ENCODE measurements at places on chromosomes 7 and 10.
A peak's percentile ranks its signal among the peaks of the same experiment; 100 is the strongest.

GRCh38 chr10:71817831-71818655, 33.0 kb downstream of the PSAP start:
- DNase-seq, result no peak

DNA sequence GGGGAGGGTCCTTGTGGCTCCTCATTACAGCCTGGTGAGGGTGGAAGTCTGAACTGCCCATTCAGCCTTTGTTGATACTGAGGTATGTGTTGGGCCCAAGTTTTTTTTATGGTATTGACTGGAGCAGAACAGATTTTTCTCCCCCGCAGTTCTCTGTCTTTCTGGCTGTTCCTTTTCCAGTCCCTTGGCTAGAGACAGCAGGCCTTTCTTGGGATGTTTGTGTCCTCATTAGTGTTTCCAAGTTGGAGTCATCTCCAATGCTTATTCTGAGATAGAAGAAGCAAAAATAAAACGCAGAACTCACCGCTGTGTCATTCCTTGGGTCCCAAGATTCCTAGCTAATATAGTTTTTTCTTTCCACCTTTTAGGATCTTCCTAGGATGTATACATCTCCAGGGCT, 193.3 kb downstream of the RAMP3 start:
- DNase-seq, result no peak

DNA sequence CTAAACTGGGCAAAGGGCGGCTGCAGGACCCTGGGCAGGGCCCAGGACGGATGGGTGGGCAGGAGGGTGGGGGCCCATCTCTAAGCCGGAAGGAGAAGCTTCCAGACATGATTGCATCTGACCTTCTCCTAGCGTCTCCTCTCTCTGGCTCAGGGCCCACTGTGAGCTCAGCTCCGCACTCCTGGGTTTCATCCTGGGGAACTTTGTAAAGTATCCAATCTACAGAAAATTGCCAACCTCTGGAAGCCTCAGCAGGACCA, 8.8 kb upstream of the RET start:
- DNase-seq, result no peak

- no peak for DNase-seq
Observed at GRCh38 chr10:47058961-47059391, 147.7 kb downstream of the PTPN20 start.

DNA sequence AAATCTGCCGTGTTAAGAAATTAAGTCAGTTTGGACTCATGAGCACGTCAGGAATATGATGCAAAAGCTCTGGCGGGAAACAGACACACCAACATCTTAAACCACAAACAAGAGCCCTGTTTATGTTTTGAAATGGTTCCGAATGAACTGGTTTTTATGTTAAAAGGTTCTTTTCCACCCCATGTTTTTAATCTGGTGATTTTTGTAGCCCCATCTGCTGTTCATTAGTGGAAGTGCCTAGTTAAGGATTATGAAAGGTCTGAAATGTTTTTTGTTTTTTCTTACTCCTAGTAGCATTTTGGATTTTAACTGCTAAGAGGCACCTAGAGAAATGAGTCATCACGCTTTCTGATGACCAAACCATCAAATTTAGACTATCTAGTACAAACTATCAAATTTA, 404.1 kb upstream of the MKI67 start:
- DNase-seq, result no peak

- DNase-seq, result no peak
Observed at GRCh38 chr7:7639847-7640220, 718 bp upstream of the UMAD1 start.

DNA sequence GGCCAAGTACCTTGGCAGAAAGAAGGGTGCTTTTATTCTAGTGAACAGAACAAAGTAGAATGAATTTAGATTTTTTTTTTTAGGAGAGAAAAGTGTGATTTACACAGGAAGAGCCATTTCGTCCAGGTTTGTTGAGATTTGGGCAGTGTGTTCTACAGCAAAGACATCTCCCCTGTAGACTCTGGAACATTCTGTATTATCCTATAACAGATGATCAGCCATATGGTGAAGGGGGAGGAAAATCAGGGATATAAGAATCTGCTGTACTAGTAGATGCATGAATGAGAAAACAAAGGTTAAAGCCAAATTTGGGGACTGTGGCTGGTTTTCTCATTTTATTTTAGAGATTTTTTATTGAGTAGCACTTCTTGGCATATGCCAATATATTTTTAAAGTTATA, 453.7 kb upstream of the LRRTM3 start:
- DNase-seq, result no peak

DNA sequence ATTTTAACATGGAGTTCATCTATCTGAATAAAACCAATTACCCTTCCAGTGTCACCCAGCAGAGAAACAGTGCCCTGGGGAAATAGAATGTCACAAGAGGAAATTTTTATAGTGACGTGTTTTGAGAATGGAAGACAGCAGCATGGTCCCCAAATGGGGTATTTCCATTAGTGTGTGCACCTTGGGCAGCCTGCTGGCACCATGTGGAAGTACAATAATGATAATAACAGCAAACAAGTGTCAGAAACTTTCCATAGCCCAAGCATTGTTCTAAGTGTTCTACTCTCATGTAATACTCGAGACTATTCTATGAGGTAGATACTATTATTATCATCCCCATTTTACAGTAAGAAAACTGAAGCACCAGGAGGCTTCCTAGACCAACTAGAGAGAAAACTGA, 2.2 kb upstream of the PDE1C start:
- no peak for DNase-seq

- no peak for DNase-seq
Observed at GRCh38 chr7:21828841-21829240, 116.9 kb downstream of the CDCA7L start.

DNA sequence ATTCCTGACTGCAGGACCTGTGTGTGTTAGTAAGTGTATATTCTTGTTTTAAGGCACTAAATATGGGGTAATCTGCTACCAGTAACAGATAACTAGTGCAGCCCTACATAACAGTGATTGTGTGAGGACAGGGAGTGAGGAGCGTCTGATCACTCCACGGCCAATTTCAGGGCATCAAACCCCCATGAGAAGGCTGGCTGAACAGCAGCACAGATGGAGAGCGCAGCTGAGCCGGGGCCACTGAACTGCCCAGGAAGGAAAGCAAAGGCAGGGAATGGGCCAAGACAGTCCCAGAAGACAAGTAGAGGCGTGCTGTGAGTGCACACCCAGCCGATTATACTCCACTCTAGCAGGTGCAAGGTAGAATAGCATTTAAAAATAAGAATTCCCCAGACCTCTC, 157.1 kb upstream of the CHST15 start:
- DNase-seq, result no peak

DNA sequence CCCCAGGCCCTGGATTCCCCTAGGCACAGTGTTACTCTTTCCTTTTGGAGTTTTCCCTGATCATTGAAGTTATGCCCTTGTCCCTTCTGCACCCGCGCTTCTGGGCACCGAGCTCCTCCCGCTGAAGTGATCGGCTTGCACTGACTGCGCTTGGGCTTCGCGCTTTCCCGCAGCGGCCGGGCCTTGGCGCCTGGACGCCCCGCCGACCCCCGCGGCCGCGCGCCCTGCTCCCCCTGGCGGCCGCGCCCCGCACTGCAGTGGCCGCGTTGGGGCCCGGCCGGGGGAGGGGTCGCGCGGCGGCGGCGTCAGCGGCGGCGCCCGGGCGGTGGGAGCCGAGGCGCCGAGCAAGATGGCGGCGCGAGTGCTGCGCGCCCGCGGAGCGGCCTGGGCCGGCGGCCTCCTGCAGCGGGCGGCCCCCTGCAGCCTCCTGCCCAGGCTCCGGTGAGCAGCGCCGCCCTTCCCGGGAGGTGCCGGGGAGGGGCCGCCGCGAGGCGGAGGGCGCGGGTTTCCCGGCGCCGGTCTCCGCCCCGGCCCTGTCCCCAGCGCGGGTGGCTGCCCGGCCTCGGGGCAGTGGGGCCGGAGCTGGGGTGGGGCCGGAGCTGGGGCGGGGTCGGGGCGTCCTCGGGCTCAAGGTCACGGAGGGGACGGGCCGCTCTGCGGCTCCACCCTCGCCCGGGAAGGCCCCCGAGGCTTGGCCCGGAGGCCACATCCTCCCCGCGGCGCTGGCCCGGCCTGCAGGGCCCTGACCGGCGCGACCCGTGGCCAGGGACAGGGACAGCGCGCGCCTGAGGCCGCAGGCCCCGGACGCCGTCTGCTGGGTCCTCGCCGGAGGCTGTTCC, at the start of gene NIPSNAP2:
Gene NIPSNAP2, plus strand, starts transcription at position 325 of the 839 bp plus-strand sequence. Its CDS starts 25 bp downstream, at position 350.
- DNase-seq, result no peak

GRCh38 chr7:106377847-106378361, 93.1 kb upstream of the NAMPT start:
- no peak for DNase-seq

GRCh38 chr10:62083412-62084267, 182.1 kb downstream of the ARID5B start:
- peak; percentile 18 for DNase-seq

DNA sequence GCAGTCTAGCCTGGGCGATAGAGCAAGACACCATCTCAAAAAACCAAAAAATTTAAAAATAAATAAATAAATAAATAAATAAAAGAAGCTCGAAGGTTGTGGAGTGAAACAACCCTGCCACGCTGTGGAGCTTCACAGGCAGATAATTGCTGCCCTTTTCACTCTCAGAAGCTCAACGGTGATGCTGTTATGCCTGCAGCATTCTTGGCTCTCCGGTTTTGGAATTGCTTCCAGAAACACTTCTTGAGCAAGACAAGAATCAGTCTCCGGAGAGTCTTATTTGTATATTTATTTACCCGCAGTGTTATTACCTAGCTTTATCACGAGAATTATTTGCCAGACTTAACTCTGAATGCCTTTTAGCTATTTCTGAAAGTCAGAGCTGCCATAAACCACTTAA, 40.5 kb upstream of the UBE2H start:
- no peak for DNase-seq

- DNase-seq, result no peak
Observed at GRCh38 chr10:71094712-71095390, 117.5 kb upstream of the UNC5B start.

GRCh38 chr10:121664671-121665070, 66.4 kb upstream of the FGFR2 start:
- no peak for DNase-seq

DNA sequence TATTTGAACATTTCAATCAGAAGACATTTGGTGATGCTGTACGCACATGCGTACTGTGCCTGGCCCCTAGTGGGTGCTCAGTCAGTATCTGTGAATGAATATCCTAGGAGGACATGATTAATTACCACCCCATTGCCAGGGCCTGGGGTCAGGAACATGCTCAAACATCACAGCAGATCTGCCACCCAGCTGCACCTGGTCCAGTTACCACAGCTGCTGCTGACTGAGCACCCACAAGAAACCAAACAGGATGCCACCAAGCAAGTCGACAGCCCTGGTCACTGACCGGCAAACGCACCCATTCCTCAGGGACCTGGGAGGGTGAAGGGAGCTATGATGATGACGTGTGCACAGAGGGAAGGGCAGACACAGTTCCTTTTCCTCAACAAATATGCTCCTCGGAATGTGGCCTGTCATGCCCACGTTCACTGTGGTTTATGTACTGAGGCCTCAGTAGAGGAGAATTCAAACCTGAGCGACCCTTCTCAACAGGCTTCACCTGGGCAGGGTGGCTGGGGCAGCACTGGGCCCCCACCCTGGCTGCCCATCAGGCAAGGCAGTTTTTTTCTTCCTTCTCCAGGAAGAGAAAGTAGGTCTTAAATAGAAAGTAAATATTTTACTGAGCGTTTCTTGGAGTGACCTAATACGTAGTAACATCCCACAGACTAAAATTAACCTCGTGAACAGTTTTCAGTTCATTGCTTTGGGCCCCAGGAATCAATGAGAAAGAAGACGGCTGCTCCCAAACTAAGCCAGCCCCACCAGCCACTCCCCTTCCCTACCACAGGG, 13.4 kb downstream of the CTBP2 start:
- DNase-seq, result no peak

DNA sequence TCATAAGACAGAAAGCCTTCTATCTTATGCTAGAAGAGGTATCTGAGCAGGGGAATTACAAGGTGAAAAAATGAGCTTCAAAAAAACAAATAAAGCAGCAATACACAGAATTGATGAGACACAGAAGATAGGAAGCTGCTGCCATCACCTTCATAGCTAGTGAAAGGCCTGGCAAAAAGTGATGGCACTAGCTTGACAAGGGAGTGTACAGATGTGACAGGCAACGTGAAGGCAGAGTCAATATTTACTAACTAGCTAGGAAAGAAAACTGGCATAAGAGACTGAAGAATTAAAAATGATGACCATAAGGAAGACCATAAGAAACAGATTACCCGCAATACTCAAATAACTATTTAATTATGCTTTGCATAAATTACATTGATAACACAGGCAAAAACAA, 9.4 kb downstream of the GPR22 start:
- no peak for DNase-seq

DNA sequence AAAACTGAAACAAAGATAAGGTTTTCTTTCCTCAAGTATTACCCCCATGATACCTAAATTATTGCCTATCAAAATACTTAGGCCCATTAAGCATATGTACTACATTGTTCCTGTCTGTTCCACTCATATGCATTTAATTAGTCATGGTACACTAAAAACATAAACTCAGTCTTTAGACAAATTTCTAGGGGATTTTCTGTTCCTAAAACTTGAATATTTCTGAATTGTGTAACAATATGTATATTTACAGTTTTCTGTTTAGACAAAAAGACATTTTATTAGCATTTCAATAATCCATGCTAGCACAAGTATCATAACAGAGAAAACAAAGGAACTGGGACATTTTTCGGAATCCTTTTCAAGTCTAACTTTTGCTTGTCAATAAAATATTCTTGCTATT, 234.2 kb downstream of the CRPPA start:
- no peak for DNase-seq

DNA sequence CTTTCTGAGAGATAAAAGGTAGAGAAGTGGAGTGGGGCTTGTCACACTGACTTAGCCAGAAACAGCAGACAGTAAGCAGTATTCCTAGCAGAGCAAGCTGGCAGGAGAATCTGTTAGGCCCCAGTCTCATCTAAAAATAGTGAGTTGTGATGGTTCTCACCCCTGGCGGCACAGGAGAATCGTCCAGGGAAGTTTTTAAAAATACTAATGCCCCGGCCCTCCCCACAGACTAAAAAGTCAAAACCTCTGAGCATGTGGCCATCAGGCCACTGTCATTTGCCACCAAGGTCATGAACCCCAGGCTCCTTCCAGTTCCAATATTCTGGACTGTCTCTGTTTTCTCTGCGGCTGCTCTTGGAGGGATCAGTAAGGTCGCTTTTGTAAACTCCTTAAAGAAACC, 34.0 kb downstream of the LYZL1 start:
- no peak for DNase-seq

DNA sequence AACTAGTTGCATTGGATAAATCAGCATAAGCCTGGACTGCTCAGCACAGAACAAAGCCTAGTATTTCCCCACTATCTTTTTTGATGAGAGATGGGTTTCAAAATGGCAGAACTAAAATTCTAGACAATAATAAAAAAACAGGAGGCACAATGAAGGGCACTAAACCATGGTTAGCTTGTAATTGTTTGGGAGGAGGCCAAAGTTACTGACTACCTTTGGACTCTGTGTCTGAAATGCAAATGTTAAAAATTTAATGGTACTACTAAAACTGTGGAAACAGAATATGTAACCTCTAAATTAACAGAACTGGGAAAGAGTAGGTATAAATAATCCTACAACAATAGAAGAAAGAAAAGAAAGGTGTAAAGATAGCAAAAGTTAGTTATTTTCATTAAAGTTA, 13.0 kb downstream of the ADAM12 start:
- no peak for DNase-seq

- DNase-seq, result no peak
Observed at GRCh38 chr7:40303996-40304395, 169.2 kb downstream of the SUGCT start.

GRCh38 chr10:126945351-126946030, 40.3 kb downstream of the DOCK1 start:
- DNase-seq, result no peak

- no peak for DNase-seq
Observed at GRCh38 chr7:157671358-157672255, 334.8 kb downstream of the DNAJB6 start.

GRCh38 chr10:103768345-103768744, 87.0 kb downstream of the SH3PXD2A start:
- no peak for DNase-seq

Data from NCI-H1417 treated with DMSO at 0.1 percent for 48 hours (cell line).